Left lobe of liver (tissue), 2 donors: ENCODE measurements at places on chromosomes 11 and 22.

GRCh38 chr11:69010964-69011623 lies 2.0 kb downstream of the MRGPRF start:
- peak; percentile 69 for DNase-seq

- no peak for DNase-seq
Measured at GRCh38 chr11:93986716-93987115, 34.4 kb upstream of the HEPHL1 start.

DNA sequence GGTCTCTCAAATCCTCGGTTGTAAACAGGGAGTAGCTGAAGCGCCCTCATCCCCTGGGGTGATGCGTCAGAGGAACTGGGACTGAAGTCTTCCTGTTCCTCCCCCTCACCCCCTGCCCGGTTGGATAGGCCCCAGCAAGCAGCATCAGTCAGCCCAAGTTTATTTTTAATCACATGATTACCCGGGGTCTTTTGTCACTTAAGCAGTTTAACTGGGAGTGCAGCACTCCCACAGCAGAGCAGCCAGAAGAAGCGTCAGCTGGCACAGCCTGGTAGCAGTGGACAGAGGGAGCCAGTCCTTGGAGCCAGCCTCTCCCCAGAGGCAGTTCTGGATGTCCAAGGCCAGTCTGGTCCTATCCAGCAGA lies 342.1 kb downstream of the CTTN start:
- no peak for DNase-seq

DNA sequence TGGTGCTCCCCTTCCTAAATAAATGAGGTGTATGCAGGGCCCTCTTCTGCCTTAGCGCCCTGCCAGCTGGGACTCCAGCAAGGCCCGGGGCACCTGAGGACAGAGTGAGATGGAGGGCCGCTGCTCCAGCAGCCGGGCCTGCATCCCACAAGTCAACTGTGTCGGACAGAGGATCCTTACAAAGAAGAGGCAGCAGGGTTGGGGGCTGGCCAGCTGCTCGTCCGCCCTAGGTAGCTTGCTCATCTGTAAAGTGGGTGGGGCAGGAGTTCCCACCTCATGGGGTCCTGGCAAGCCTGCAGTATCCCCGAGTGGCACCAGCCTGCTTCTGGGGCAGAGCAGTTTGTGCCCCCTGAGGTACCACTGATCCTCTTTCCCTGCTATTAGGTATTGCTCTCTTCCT lies 7.6 kb downstream of the TMEM121B start:
- no peak for DNase-seq

DNA sequence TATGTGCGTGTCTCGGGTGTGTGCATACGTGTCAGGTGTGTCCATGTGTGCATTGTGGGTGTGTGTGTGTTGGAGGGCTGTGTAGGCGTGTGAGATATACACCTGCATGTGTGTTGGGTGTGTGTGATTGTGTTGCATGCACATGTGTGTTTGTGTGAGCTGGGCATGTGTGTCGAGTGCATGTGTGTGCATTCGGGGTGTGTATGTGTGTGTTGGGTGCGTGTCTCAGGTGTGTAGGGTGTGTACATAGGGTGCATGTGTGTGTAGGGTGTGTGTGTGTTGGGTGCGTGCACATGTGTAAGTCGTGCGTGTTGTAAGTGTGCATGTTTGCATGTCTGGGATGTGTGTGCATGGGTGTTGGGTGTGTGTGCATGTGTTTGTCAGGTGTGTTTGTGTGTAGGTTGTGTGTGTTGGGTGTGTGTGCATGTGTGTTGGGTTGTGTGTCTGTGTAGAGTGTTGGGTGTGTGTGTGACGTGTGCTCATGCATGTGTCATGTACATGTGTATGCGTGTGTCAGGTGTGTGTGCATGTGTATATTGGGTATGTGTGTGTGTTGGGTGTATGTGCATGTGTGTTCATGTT lies 4.1 kb downstream of the MUC6 start:
- no peak for DNase-seq

- no peak for DNase-seq
Measured at GRCh38 chr11:88266157-88266556, 71.4 kb downstream of the CTSC start.

GRCh38 chr11:59542142-59542810 lies 30.9 kb downstream of the OR4D9 start:
- DNase-seq, result peak; percentile 15

DNA sequence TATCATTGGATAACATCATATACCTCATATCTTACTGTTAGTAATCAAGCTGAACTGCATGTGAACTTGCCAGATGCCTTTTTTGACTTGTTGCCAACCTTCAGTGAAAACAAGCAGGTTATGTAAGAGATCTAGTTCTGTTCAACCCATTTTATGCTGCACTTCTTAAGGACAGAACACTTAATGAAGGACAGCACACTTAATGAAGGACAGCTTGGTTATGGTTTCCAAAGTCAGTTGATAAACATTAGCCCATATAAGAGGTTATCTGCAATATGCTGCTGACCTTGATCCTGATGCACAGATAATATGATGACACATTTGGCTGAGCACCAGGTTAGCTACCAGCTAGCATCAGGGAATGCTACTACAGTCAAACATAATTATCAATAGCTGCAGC lies 358.7 kb upstream of the PDGFD start:
- no peak for DNase-seq

DNA sequence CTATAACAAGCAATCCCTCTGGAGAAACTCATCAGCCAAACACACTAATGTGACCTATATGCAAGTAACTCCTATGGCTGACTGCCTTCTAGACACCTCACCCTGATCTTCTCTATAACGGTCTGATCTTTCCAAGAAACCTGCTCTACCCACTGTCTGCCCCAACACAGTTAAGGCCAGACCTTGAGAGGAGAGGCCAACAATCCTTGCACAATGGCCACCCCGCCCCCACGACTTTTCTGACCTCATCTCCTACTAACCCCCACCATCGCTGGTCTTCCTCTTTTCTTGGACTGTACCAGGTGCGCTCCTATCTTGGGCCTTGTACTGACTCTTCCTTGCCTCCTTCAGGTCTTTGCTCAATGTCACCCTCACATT lies 12.5 kb downstream of the HIRA start:
- DNase-seq, result no peak

DNA sequence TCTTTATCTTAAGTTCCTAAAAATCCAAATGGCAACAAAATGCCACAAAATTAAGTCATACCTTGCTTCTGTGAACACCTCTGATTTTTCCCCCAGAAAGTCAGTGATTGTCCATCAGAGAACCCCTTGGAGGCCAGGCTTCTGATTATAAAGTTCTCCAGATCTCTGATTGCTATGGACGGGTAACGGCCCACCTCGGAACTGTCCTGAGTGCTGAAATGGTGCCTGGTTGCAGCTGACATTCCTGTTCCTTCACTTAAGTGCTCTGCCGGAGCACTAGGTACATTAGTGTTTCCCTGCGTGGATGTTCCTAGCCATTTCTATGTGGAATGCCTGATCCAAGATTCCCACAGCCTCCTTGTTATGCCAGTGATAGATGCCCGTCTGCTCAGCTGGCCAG lies 85.0 kb downstream of the CHST1 start:
- DNase-seq, result no peak

DNA sequence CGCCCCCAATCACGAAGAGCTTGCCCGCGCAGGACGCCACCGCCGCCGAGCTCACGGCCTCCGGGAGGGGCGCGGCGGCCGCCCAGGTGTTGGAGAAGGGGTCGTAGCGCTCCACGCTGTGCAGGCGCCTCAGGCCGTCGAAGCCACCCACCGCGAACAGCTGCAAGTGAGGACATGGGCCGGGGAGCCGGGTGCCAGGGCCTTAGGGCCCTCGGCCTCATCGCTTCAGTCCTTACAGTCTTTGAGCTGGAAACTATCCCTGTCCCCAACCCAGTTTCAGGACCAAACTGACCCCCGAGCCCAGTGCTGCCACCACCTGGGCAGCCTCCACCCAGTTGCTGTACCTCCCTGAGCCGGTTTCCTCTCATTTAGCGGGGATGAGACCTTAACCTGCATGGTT lies 7.6 kb downstream of the KLHL35 start:
- DNase-seq, result no peak

DNA sequence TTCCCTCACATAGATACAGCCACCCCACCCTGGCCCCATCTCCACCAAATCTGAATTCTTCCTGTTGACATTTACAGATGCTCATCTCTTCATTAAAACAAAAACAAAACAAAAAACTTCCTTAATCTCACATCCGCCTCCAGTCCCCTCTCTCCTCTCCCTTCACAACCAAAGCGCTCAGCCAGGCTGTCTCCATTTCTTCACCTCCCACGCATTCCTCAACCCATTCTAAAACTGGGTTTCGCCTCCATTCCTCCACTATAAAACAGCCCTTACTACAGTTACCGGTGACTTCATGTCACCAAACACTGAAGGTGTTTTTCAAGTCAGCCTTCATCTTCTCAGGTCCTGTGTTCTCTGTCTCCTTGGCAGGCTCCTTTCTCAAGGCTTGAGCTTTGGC lies 9.6 kb downstream of the BACE1-AS start:
- DNase-seq, result no peak

GRCh38 chr11:118015385-118015841 lies 29.2 kb downstream of the IL10RA start:
- DNase-seq, result no peak

GRCh38 chr11:88384004-88384668 lies 46.6 kb upstream of the CTSC start:
- DNase-seq, result no peak

- DNase-seq, result no peak
Measured at GRCh38 chr22:19143967-19144400, 467 bp downstream of the ESS2 start.

DNA sequence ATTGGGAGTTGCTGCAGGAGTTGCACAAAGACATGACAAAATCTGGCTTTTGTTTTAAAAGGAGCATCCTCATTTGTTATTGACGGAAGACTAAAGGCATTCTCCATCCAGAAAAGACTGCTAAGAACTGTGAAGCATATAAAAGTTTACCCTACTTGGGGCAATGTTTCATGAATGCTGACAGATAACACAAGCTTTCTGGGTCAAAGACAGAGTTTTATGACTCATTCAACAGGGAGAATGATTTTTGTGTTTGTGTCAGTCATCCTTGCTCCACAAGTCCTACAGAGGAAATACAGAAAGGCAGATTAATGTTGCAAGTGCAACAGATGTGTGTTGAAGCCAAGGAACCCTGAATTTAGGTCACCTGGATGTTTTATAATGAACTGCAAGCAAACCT lies 2.5 kb downstream of the GLYATL1 start:
- no peak for DNase-seq

- peak; percentile 40 for DNase-seq
Measured at GRCh38 chr22:20590477-20591294, 83.3 kb downstream of the MED15 start.

DNA sequence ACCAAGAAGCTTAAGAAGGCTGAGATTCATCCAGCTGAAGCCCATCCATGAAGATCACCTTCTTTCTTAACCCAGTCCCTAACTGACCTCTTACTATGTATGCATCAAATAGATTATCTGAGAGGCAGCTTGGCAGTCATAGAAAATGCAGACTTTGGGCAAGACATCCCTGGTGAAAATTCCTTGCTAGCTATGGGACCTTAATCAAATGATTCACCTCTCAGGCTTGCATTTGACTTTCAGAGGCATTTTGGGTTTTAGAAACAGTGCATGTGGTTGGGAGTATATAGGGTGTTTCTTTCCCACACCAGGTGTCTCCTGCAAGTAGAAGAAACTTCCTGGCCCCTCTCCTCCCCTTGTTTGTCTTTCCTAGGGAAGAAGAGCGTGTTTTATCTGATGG lies 188.5 kb upstream of the ISX start:
- no peak for DNase-seq

DNA sequence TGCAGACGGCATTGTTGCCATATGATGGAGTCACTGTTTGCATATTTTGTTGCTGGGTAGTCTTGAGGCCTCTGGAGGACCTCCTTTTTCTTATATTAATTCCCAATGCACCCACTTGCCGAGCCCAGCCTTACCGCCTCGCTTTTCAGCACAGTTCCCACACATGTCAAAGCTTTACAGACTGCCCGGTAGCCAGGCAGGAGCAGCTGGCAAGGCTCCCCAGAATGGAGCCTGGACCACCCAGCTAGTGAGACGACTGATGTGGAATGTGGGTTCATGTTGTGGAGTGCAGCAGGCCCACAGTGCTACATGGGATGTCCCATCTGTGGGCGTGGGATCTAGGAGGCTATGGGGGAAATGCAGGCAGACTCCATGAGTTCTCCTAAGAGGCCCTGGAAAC lies 99.4 kb upstream of the MTMR2 start:
- no peak for DNase-seq

DNA sequence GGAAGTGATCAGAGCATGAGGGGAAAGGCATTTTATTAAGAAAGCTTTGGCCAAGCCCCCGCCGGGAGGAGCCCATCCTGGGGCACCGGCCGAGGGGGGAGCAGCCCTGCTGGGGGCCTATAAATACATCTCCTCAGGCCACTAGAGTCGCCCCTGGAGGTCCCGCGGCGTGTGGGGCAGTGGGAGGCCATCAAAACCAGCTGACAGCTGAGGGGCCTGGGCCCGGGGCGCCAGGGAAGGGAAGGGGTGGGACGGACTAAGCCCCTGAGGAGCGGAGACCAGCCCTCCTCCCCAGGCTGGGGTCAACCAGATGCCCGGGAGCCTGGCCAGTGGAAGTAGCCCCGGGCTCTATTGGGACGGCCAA lies 13.1 kb downstream of the SCARF2 start:
- no peak for DNase-seq

GRCh38 chr11:67583247-67584204 lies at the start of gene GSTP1:
GSTP1 (plus strand) TSS chr11:67583812; CDS start chr11:67583844, 32 bp downstream.
- peak; percentile 71 for DNase-seq

DNA sequence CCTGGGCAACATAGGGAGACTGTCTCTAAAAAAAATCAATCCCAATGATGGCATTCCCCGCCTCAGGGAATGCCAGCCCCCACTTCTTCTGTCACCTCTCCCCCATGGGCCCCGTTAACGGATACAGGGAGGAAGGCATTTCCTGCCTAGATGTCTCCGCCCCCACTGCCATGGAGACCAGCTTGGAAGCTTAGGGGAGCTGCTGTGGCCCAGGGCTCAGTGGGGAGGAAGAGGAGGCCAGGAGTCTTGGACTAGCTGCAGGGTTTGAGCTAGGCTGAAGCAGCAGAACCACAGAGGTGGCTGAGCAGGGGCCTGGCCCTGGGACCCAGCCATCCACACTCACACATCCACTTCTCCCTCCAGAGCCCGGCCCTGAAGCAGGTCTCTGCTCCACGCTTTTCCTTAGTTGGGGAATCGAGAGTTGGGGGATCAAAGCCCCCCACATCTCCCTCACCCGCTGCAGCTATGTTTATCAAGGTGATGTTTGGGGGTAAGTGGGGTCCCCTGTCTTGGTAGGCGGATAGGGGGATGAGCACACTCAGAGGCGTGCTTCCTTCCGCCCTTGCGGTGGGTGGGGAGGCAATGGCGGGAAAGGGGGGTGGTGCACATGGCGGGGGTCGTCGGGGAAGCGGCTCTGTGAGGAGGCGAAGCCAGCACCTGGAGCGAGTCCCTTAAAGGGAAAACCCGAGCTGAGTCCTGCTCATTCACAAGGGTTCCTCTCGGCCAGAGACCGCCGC lies at the start of gene C22orf15:
C22orf15 (plus strand) TSS at position 149 of the 737 bp plus-strand sequence; CDS start at position 466, 317 bp downstream.
- no peak for DNase-seq

- no peak for DNase-seq
Measured at GRCh38 chr11:121538054-121538453, 85.3 kb upstream of the SORL1-AS1 start.
